ENCODE measurements at places on chromosomes 5 and 9. TPM values are rescaled to one million over a fixed set of nuclear protein-coding genes. Genes with fewer than 3 reads are reported as not detected.

NUTM2F gene
- total RNA-seq = not detected

FOXD4L5 gene
- total RNA-seq = 0.11 TPM

NHP2 gene
- 384 TPM for total RNA-seq

PLPPR1 gene
- total RNA-seq = not detected

PTGS1 gene
- 1.6 TPM for total RNA-seq

PCDHGB6 gene
- total RNA-seq = not detected

SYK gene
- total RNA-seq = 0.04 TPM

RASGRF2 gene
- 2.3 TPM for total RNA-seq

TTC23L gene
- 0.48 TPM for total RNA-seq

Measured in A549 treated with ZK216348 at 1 μM for 4 hours (cell line).